ENCODE measurements at places on chromosomes 1 and 21.

- no peak for DNase-seq
Observed at GRCh38 chr1:218778257-218779126, 395.2 kb upstream of the LYPLAL1 start.

- no peak for DNase-seq
Observed at GRCh38 chr1:231039161-231040018, 664 bp downstream of the FAM89A start.

GRCh38 chr1:64974288-64974825, 8.0 kb upstream of the JAK1 start:
- DNase-seq = no peak

DNA sequence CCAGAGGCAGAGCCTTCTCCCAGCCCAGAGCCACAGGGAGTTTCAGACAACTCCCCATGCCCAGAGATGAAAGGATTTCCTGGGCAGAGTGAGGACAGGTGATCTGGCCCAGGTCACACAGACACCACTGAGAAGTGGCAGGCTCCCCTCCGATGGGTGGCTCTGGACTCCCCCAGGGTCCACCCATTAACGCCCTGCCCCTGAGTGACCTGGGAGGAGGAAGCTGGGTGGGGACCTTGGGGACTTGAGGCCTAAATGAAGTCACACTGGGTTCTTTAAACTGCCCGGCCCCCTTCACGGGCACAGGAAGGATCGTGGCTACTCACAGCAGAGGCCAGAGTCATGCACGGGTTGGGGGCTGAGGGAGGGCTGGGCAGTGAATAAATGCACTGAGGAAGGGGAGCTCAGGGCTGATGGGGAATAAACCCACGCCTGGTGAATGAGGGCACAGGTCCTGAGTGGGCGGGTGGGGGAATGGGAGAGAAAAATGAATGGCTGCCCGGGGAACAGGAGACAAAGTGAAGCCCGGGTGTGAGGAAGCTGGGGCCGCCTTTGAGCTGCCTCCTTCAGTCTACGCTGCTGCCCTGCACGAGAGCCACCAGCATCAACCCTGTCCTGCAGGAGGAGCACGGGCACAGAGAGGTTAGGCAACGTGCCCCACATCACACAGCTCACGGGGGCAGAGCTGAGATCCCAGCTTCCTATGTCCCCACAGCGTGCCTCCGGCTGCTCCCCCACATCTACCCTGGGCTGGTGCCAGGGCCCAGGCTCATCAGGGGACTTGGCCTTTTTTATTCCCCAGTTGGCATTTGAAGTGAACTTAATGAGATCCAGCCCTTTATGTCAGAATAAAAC, 404.3 kb downstream of the MATN1 start:
- DNase-seq = no peak

- no peak for DNase-seq
Observed at GRCh38 chr21:21238629-21239400, 240.6 kb downstream of the NCAM2 start.

- no peak for DNase-seq
Observed at GRCh38 chr1:109214695-109215623, 1.2 kb downstream of the SARS1 start.

DNA sequence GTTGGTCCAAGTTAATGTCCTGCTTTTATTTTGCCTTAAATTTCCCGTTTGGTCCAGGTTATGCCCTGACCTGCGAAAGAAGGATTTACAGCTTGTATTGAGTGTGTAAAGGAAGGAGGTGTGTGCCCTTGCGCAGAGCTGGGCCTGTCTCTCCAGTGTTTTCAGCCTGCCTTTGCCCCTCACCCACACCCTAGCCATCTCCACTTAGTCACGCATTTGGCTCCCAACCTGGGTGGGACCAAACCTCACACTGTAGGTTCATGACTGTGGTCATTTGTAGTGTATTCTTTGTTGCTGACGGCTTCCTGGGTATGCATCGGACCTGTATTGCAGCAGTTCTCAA, 572 bp upstream of the SRSF10 start:
- DNase-seq = no peak

DNA sequence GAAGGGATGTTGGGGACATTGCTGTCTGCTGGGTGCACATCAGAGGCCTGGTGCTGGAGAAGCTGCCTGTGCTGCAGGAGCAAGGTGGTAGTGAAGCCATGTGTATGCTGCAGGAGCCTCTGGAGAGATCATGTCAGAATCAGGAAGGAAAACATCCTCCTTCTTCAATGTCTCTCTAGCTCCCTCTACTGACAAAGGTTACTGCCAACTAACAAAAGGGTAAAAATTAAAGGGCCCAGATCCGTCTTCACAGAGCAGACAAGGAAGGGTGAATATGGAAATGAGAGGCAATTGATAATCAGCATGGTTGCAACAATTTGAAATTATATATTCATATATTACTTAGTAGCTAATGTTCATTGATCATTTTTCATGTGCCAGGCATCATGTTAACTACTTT, 32.2 kb downstream of the FAM177B start:
- DNase-seq = no peak

DNA sequence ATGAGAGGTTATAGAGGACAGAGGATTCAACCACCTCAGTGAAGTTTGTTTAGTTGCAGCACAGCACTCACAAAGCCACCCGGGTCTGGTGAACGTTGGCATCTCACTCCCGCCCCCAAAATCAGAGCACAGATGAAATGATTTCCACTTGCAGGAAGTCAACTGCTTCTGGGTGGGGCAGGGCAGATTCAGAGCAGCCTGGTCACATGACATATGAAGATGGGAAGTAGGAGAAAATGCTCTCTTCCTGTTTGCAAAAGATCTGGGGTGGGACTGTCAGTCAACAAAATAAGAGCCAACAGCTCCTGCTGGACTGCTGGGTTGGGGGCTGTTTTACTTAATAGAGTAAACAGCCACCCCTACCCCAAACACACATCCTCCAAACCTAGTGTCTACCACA, 43.2 kb downstream of the LRRC71 start:
- no peak for DNase-seq

DNA sequence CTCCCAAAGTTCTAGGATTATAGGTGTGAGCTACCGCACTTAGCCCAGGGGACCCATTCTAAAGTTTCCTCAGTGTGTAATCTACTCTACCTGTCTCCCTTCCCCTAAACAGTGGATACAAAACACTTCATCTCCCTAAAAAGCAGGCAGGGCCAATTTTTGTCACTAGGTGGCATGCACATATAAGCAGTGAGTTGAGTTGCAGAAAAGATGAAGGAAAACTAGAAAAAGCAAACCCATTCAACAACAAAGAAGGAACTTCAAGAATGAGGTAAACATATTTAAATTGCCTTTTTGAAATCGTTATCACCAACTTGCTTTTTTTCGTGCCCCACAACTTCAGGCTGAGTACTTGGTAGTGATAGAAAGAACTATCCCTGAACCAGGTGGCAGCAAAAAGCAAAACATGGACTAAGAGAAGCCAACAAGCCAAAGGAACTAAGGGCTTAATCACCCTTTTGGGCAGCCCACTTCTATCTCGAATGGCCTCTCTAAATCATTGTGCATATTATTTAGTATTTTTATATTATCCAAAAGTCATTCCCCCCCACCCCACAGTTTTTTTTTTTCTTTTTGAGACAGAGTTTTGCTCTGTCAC, 19.7 kb upstream of the ALDH9A1 start:
- DNase-seq = no peak

DNA sequence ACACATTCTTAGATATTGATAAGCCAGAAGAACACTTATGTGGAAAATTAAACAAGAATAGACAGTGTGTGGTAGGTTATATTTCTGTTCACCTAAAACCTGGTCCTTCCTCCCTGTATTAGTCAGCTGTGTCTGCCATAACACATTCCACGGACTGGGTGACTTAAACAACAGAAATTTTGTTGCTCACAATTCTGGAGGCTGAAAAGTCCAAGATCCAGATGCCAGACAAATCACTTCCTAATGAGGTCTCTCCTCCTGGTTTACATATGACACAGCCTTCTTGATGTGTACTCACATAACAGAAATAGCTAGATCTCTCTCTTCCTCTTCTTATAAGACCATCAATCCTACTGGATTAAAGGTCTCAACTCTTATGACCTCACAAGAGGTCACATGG, 25.7 kb downstream of the JMJD4 start:
- DNase-seq = no peak

- DNase-seq = no peak
Observed at GRCh38 chr1:52834798-52835197, 7.8 kb upstream of the ZYG11A start.

DNA sequence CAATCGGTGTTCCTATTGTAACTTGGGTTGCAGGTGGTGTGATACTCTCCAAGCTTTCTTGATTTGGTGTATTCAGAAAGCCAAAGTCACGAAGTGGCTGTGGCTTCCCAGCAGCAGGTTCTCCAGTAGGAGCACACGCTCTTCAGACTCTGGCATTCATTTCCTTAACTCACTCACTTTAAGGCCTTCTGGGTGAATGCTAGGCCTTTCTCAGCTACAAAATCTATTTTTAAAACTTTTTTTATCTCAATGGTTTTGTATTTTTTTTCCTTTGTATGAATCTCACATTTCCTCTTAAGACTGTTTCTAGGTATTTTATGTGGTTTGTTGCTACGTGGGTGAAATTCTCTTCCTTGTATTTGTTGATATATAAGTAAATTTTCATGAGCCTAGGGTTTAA, 22.9 kb upstream of the PKN2 start:
- no peak for DNase-seq

DNA sequence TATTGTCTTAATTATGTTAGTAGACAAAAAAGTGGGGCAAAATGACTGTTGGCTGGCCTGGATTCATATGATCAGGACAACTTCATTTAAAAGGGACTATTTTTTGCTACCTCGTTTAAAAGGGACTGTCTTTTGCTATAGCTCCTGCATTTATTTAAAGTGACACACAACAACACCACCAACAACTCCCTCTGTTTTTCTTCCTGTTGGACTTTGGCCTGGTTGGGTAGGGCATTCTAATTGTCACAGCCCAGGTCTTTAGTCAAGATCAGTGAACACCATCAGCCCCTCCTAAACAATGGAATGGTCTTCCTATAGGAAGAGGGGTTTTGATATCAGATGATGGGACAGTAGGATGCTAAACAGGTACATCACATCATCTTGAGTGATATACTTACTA, 241.8 kb downstream of the GPR52 start:
- no peak for DNase-seq

GRCh38 chr1:244349581-244350001, 102.1 kb downstream of the ADSS2 start:
- DNase-seq = no peak

- no peak for DNase-seq
Observed at GRCh38 chr1:13788795-13789194, 88.8 kb downstream of the PRDM2 start.

GRCh38 chr1:204166219-204166618, at the start of gene REN:
Gene REN (minus strand): TSS chr1:204166337. CDS start chr1:204166293, 44 bp downstream.
- no peak for DNase-seq
